Amniotic epithelial cell (primary cell): ENCODE measurements at places on chromosomes 16 and 17.
A peak's percentile ranks its signal among the peaks of the same experiment; 100 is the strongest.

- no peak for DNase-seq
These were observed 41.1 kb downstream of the TSC2 start for GRCh38 chr16:2088759-2089358.

GRCh38 chr16:3035972-3036725, 595 bp downstream of the BICDL2 start:
- no peak for DNase-seq

GRCh38 chr16:85699628-85700027, 10.9 kb upstream of the GINS2 start:
- DNase-seq, result peak; percentile 85

DNA sequence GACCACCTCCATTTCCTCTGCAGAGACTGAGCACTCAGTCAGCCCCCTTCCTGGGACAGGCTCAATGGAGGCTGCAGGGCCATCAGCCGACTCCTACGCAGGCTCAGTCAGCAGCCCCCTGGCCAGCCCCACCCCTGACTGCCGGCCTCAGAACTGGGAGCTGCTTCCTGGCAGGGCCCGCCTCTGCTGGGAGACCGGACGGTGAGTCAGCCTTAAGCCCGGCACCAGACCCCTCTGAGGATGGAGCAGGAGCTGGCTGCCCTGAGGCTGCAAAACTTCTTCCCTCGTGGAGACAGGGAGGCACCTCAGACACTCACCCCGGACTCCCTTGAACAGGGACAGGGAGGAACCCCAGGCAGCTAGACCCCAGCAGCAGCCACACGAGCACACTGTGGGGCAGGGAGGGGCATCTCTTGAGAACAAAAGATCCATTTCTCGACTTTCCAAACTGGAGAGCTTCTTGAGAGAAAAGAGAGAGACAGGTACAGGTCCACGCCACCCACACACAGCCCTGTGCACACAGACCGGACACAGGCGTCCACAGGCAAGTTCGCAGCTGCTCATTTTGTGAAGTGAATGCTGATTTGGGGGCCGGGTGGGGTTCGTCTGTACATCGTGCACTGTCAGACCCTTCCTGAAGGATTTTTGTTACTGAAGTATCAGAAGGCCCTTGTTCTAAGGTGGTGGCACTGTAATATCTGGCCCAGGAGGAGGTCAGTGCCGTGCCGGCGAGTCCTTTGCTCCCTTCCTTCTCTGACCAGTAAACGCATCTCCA, 1.3 kb upstream of the TUBB3 start:
- peak; percentile 90 for DNase-seq

DNA sequence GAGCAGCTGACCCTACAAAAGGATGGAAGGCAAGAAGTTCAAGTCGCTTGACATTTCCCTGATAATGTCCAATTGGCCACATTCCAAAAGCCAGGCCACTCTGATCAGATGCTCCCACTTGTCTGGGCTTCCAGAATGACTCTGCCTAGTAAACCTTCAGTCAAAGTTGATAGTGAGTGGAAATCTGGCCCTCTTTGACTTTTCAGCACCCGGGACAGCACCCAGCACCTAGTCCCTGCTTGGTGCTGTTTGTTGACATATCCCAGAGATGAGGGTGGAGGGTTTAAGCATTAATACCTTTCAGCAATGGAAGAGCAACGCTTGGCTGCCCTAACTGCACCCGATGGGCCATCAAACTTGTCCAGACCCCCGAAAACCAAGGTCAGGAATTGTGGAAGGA, 131.3 kb downstream of the AIPL1 start:
- DNase-seq, result peak; percentile 4

DNA sequence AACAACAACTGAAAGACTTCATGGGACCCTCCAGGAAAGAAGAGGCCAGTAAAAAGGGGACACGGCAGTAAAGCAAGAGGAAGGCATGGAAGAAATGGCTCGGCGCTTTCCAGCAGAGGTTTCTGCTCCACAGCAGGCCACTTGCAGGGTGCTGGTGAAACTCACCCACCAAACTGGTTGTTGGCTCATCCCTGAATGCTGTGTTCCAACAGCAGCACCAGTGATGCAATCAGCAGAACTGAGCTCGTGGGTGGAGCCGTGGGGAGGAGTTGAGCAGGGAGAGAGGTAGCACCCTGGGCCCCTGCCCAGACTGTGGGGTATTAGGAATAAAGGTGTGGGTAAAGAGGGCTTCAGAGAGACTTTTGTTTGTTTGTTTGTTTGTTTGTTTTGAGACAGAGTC, 62.8 kb upstream of the ADCY9 start:
- DNase-seq, result peak; percentile 79

GRCh38 chr16:48608871-48609651, 919 bp downstream of the N4BP1 start:
- DNase-seq, result no peak

DNA sequence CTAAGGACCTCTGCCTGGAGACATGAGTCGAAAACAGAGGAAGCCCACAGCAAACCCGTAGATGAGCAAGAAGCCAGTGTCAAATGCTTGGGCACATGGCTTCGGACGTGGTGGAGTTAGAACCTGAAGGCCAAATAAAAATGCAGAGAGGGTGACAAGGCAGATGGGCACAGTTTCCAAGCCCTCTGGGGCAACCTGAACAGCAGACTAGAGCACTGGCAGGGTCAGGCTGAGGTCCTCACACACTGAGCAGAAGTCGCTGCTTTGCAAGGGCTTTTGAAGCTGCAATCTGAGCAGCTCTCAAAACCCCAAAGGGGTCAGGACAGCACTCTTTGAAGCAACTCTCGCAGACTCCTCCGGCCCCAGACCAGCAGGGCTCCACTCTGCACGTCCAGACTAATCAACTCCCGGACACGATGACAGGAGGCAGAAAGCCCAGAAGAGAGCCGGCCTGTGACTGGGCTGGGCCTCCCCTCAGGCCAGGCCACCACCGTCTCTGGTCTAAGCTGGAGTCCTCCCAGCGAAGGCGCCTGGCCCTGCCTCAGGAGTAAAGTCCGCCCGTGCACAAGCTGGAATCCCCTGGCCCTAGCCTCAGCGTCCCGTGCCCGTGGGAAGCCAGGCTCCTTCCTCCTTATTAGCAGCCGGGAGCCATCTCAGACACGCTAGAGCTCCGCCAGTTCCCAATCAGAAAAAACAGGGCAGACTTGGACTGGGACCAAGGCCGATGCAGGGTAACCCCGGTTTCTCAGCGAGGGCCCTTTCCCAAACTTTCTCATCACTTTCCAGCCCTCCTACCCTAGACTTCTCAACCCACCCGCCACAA, 924 bp downstream of the SMARCD2 start:
- DNase-seq, result peak; percentile 23

GRCh38 chr17:49977463-49978389, 8.7 kb downstream of the DLX4 start:
- DNase-seq, result no peak

DNA sequence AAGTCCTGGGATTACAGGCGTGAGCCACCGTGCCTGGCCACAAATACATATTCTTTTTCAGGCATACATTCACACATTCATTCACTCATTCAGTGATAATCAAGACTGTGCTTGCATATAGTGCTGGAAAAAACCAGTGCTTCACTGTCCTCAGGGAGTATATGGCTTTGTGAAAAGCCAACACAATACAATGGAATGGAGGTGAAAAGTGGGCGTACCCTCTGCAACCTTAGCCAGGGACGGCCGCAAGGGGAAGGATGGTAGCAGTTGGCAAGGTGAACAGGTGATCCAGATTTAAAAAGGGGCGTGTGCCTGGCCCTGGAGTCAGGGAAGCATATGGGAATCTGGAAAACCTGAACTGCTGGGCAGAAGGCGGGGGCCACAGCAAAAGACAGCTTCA, 18.1 kb upstream of the GAN start:
- DNase-seq, result no peak

DNA sequence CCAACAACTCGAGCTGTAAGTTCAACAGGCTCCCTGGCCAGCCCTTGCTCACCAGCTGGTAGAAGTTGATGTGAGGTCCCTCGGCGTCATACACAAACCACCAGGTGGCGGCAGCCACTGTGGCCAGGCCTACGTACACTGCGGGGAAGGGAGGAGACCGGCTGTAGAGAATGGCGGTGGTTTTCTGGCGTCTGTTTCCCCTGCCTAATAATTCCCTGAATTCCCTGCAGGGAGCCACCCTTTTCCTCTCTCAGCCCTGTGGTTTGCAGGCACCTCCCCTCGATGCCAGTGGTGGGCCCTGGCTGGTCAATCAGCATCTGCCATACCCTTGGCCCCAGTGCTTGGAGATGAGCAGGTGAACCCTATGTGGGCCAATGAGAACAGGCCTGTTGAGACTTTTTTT, 18.9 kb upstream of the P2RX1 start:
- DNase-seq, result peak; percentile 69

DNA sequence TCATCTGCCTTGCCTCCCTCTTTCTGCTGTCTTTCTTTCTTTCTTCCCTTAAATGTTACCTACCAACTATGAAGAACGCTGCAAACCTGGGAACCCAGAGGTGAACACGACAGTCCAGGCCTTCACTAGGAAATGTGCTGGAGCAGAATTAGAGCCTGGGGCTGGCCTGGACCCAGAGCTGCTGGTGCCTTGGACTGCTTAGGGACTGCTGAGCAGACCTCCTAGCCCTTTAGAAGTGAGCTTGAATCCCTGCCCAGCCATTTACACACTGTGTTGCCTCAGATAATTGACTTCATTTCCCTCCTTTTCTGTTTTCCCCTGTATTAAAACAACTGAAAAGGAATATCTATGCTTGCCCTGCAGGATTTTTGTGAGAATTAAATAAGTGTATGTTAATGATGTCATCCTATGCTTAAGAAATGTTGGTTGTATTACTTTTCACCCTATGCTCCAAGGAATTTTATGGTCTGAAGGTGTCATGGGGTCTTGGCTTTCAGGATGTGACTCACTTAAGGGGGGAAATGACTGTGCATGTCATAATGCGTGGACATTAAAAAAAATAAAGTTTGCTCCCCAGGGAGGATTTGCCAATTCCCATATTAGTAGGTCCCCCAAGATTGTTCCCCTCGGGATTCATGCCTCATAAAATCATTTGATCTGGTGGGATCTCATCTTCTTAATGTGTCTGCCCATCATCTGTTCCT, 11.5 kb downstream of the CDH13 start:
- DNase-seq, result no peak

- no peak for DNase-seq
These were observed 19.9 kb upstream of the WDR45B start for GRCh38 chr17:82668024-82668630.

GRCh38 chr17:10243883-10244844, 45.8 kb upstream of the GAS7 start:
- DNase-seq, result peak; percentile 63

DNA sequence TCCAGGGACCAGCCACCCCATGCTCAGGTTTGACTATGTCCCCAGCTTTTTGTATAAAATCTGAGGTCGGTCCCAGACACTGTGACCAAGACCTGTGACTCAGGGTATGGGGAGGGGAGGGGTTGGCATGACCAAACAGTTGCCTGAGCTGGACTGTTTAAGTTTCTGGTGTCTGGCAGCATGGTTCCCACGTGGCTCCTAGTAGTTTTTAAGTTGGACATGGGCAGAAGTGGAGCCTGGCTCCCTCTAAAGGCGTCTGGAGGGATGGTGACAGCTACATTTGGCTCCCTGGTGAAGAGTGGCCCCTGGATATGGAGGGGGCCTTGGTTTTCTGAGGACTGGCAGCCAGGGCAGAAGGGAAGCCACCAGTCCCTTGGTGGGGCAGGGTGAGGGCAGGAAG, 7.9 kb downstream of the SMCR8 start:
- no peak for DNase-seq

DNA sequence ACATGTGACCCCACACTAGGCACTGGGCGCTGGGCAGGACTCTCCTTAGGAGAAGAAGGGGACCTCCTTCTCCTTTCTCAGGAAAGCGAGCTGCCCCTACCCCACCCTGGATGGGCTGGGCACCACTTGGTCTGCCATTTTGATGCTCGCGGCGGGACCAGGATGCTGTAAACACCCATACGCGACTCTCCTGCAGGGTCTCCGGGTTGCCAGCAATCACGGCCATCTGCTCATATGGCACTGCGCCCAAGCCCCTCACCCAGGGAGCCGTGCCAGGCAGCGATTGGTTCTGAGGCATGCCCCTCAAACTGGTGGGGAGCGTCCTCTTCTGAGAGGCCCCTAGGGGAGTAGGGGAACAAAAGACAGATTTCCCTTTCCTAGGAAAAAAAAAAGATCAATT, 99.0 kb downstream of the C16orf78 start:
- DNase-seq, result no peak

GRCh38 chr17:65523411-65523810, 38.0 kb downstream of the AXIN2 start:
- DNase-seq, result peak; percentile 67

DNA sequence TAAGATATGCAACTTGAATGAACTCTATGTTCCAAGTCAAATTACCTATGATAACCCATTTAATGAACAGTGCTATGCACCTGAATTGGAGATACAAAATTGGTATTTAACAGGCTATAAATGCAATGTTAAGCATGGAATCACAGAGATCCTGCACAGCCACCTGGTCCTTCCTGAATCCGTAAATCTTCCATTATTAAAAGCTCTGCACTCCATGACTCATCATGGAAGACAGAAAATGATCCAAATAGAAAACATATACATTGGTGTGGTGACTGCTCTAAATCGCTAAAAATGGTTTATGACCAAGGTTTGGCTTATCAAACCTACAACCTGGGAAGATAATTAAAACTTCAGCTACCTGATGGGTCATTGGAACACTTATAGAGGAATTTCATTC, 45.3 kb downstream of the GLG1 start:
- no peak for DNase-seq

DNA sequence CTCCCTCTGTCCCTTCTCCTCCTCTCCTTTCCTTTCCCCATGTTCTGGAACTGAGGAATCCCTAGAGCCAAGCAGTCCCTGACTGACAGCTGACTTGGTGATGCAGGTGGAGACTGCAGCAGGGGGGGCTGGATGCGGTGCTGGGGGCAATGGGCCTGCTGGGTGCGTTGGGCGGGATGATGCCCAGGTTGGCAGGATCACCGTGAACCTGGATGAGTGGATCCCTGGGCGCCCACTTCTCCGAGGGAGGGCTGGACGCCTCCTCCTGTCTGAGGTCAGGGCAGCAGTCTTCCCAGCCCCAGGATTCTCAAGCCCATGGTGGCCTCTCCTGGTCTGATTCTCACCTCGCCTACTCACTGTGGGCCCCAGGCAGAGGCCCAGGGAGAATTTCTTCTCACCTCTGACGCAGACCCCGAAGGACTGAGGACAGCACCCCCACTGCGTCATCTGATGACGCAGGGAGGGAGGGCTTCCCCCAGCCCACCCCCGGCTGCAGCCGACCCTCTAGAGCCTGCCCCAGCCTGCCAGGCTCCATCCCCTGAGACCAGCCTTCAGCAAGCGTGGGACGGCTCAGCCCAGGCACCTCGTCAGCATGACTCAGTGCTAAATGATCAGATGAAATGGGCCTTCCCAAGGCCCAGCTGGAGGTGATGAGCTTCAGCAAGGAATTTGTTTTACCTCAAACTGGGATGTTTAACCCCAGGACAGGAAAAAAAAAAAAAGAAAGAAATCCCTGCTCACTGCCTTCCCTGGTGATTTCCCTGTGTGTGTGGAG, 188.0 kb upstream of the TNRC6C start:
- DNase-seq, result peak; percentile 50
